ENCODE measurements at places on chromosomes 6 and 20.

DNA sequence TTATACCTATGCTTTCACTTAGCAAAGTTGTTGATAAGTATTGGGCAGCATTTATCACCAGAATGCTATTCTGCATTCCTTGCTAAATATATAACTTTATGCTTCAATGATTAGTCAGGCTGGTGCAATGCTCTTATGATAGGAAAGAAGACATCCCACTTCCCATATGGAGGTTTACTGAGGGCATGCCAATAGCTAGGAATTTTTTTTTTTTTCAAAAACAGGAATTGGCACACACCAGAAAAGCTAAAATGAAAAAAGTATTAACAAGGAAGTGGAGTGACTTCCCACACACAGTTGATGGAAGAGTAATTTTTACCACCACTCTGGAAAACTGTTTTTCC, 90.8 kb downstream of the FRK start:
- DNase-seq = no peak

DNA sequence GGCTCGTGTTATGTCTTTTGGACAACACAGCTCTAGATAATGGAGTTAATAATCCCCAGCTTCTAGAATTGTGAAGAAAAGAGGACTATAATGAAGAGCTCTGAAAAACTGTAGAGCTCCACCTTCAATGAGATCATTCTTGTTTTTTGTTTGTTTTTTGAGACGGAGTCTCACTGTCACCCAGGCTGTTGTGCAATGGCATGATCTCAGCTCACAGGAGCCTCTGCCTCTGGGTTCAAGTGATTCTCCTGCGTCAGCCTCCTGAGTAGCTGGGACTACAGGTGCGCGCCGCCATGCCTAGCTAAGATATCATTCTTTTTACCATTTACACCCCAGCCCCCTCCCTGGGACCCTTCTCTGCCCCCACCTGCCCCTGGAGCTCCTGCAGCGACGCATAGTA, 36.6 kb downstream of the ERGIC3 start:
- DNase-seq = no peak

DNA sequence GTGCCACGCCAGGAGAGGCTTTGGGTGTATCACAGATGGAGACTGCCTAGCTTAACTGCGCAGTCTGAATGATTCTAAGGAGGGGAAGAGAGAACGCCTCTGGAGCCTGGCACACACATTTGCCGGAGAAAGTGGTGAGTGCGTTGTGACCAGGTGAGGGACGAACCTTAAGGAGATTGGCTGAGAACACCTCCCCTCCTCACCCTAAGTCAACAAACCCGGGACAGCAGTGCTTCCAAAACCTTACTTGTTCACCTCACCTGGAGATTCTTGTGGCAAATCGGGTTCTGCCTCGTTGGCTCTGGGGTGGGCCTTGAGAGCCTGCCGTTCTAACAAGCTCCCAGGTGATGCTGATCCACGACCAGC, 9.4 kb downstream of the SYNJ2 start:
- DNase-seq = no peak

GRCh38 chr20:54083459-54083858, 13.1 kb upstream of the BCAS1 start:
- DNase-seq = no peak

- DNase-seq = no peak
Measured at GRCh38 chr6:4271761-4272470, 136.5 kb upstream of the ECI2 start.

DNA sequence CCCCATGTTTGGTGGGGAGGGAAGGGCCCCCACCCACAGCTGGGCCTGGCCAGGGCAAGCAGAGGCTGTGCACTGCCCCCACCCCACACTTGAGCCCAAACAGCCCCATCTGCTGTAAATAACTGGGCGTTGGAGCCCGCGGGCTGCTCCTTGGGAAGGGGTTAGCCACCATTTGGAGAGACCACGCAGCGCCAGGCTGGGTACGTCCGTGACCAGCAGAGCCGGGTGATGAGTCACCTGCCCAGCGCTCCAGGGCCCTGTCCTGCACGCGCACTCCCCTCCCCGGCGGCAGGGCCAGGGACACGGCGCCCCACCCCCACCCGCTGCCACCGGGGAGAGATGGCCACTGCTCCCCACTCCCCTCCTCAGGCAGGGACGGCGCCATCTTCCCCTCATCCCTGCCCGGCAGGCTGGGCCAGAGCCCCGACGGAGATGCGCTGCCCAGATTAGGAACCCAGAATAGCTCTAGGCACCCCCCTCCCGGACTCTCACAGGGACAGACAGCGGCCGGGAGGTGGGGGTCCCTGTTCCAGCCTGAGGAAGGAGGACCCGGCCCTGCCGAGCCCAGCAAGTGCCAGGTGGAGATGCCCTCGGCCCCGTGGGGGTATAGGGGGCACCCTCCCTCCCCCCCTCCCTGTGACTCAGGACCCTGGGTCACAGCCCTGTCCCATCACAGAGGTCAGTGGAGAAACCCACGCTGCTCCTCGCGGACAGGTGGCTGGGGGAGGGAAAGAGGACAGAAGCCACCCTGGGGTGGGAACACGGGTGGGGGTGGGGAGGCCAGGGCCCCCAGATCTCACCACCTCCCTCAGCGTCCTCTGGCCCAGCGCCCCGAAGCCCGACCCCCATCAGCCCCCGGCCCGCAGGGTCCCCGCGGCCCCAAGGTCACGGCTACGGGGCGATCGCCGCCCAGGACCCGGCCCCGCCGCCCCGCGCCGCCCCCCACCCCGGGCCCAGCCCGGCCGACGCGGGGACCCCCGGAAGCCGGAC, 642 bp downstream of the EEF1A2 start:
- no peak for DNase-seq

- DNase-seq = no peak
Measured at GRCh38 chr6:139378226-139378625, 3.8 kb upstream of the CITED2 start.

All from stimulated activated CD4-positive, alpha-beta T cell treated with anti-CD3 and anti-CD28 coated beads, Interleukin-15, amount 100 ng/mL, for 1 hour (primary cell).